ENCODE measurements at places on chromosomes 2 and 18.

- DNase-seq = no peak
Observed at GRCh38 chr18:24559526-24559925, 99.1 kb downstream of the HRH4 start.

GRCh38 chr18:6056171-6056910, 161.0 kb upstream of the TMEM200C start:
- DNase-seq = no peak

DNA sequence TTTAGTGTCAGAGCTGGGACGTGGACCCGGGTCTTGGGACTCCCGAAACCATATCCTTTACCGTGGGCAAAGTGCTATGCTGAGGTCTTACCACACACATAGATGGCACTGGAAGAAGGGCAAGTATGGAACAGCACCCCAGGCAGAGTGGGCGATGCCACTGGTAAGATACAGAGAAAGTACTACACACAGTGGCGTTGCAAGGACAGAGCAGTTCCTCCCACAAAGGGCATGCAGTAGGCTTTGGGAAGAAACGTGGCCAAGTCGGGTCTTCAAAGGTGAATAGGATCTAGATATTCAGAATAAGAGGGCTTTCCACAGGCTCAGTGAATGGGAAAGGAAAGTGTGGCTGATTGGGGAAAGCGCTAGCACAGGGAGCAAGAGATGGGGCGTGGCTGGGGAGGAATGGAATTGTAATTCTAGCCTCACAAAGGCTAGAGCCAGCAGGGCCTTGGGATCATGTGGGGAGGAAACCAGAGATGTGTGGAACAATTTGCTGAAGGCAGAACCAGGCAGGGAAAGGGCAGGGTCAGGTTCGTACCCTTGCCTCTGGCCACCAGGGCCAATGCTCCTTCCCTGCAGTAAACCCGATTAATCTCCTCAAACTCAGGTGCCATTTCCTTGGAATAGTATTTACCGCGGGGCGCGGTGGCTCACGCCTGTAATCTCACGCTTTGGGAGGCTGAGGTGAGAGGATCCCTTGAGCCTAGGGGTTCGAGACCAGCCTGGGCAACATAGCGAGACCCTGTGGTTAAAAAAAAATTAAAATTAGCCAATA, 36.0 kb downstream of the PCBP1 start:
- DNase-seq = no peak

DNA sequence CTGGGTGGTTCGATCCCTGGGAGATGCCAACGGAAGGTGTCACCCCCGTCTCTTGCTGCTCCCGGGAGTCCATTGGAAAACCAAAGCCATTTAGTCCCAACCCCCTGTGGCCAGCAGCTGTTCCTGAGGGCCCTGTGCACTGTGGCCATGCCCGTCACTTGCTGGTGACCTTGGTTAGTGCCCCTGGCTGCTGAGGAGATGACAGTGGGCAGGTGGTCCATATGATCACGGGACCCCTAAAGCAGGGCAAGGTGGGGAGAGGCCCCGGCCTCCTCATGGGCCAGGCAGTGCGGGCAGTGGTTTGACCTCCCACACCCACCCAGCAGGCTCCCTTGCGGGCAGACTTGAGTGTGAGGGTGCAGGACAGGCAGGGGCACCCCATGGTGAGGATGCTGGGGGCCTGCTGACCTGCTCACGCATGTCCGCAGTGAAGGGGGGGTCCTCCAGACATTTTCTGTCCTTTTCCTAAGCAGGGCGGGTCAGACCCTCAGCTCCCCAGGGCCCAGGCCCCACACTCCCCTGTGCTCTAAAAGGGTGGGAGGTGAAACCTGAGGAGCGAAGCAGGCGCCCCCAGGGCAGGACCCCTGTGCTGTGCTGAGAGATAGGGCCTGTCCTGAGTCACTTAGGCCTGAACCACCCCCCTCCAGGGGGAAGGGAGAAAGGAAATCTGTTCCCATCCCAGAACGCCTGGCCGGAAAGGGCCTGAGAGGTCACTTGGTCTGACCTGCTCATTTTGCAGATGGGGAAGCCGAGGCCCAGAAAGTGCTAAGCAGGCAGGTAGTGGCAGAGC, 6.8 kb downstream of the ITM2C start:
- no peak for DNase-seq

GRCh38 chr2:37809525-37809924, 115.6 kb upstream of the RMDN2 start:
- no peak for DNase-seq

GRCh38 chr2:133425612-133426011, 142.7 kb downstream of the NCKAP5 start:
- DNase-seq = no peak

- DNase-seq = no peak
Observed at GRCh38 chr2:172376505-172377125, 50.8 kb upstream of the ITGA6 start.

DNA sequence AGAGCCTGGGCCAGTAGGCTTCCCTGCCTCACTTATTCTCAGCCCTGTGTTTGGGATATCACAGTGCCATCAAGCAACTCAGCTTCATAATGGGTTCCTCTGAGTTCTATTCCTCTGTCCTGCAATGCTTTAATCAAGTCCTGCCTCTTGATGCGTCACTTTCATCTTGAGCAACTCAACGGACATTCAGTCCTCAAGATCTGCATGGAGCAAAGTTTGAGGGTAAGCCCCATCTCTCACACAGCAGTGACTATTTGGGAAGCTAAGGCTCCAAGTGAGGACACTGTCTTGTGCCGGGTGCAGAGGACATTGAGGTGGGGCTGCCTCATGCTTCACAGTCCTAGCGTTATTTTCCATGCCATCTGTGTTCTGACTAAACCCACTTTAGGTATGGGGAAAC, 50.9 kb upstream of the PLB1 start:
- no peak for DNase-seq

DNA sequence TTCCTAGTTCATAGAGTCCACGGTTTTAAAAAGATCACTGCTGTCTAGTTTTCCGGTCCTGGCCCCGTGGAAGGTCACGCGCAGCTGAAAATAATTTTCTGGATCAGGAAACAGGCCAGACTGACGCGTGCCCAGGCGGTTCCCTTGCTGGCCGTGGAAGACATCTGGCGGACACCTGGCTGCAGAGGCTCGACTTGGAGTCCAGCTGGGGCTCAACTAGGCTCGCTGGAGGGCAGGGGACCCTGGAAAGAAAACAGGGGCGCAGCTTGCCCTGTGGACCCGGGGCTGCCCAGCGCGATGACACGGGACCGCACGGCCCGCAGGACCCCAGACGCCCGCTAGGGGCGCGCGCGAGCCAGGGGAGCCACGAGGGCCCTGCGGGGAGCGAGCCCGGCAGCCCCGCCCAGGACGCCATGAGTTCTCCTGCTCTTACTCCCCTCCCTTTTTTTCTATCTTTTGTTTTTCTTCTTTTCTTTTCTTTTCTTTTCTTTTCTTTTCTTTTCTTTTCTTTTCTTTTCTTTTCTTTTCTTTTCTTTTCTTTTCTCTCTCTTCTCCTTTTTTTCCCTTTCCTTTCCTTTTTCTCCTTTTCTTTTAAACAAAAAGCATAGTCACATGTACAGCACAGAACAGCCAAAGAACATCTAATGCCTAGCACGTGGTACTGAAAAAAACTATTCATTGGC, 43.2 kb upstream of the UBE2F start:
- peak; percentile 62 for DNase-seq

DNA sequence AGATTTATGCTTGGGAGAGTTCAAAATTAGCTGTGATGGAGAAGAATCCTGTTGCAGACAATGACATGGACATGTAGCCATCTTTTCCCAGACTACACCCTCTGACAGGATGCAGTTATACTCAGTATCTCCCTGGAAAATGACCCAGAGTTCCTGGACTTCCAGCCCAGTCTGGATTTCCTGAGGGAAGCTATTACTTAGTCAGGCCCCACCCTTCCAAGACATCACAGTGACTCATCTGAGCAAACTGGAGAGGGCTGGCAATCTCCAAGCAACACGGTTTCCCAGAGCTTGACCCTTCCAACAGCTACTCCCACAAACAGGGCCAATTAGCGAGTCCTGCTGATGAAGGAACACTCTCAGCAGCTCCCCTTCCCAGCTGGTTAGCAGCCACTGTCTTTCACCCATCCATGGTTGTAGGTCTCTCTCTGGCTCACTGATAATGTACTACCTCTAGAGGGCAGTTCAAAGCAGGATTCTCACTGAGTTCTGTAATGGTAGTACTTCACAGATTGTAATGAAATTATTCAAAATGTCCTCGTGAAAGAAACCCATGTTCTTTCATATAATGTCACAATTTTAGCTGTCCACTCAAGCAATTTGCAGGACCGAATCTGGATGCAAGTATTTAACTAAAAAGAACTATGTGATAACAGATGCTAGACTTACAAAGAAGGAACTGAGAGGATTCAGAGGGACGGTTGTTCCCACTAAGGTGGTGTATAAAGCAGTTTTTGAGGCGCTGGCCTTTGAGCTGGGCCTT, 110.2 kb downstream of the MDH1 start:
- no peak for DNase-seq

- no peak for DNase-seq
Observed at GRCh38 chr2:184677171-184677570, 78.8 kb downstream of the ZNF804A start.

DNA sequence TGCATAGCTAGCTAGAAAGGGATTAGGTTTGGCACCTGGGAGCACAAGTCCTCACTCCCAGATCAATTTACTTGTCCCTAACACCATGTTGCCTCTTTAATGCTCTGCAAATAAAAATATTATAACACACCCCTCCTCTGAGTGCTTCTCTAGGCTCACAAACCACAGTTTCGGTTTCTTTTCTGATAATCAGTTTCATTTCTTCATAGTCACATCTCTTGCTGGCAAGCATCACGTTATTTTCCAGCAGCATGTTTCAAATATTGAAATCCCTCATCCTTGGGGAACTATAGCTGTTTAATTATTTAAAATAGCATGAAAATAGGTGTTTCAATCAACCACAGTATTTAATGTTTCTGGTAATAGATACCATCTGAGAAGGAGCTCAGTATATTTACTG, 13.9 kb upstream of the SMCHD1 start:
- DNase-seq = peak; percentile 46

DNA sequence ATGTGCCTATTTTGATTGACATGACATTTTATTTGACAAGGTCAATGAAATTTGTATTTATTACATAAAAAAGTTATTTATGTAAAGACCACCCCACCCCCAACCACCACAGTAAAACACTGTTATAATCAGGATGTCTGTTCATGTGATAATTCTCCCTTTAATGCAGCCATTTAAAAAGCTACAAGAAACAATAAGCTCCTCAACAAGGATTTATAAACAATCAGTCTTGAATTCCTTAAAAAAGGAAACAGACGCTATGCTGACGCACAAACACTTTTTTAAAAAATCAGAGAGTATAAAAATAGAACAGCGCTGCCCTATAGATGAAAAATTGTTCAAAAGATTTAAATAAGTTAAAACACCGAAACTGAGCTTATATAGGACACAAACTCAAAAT, 102.2 kb downstream of the SOS1 start:
- no peak for DNase-seq

GRCh38 chr18:32349728-32350395, 120.8 kb downstream of the GAREM1 start:
- no peak for DNase-seq

DNA sequence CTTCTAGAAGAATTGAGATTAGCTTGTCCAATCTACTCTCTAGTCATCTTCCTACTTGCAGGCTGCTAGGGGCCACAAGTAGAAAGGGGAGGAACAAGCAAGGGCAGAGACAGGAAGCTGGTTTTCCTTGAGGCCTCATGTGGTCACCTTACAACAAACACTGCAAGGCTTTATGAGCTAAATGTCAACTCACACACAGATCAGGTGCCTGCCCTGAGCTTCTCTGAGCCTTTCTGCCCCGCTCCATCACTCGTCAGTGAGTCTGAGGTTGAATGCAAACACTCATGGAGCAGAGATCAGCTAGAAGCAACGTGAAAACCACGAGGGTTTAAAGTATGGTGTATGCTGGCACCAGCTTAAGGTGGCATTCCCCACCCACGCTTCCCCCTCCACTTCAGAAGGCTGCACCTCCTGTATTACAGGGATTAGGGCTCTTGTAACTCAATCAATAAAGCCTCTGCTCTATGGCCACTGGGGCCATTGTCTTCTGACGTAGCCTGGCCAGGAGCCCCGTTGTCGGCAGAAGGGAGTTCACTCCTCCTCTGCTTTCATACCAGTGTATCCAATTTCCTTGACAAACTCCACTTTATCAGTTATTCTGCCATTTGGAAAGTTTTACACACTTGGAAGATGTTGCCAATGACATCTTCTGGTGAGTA, 5.4 kb upstream of the CRYGC start:
- no peak for DNase-seq

DNA sequence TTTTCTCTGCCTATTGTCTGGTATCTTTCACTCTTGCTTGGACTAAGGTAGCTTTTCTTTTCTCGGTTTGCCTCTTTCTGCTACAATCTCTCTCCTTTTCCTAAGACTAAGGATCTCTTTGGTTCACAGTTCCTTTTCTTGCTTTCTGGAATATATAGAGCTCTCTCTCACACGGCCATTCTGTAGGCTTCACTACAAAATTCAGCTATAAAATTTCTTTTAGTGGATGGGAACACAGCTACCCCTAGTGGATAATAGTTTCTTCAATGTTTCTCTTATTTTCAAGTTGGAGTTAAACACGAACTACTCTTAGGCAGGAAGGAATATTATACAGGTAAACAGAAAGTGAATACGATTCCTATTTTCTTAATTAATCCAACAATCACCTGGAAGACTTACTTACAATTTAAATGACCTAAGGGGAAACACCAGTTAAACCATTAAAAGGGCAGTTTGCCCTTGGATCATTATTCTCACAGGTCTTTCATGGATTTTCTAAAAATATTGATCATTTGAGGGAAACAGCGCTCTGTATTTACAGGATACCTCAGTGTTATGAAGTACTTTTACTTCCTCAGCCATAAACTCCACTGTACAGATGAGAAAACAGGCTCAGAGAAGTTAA, 140.5 kb downstream of the LRP2 start:
- DNase-seq = no peak

- DNase-seq = peak; percentile 14
Observed at GRCh38 chr2:70643715-70644114, 90.1 kb upstream of the TGFA start.

DNA sequence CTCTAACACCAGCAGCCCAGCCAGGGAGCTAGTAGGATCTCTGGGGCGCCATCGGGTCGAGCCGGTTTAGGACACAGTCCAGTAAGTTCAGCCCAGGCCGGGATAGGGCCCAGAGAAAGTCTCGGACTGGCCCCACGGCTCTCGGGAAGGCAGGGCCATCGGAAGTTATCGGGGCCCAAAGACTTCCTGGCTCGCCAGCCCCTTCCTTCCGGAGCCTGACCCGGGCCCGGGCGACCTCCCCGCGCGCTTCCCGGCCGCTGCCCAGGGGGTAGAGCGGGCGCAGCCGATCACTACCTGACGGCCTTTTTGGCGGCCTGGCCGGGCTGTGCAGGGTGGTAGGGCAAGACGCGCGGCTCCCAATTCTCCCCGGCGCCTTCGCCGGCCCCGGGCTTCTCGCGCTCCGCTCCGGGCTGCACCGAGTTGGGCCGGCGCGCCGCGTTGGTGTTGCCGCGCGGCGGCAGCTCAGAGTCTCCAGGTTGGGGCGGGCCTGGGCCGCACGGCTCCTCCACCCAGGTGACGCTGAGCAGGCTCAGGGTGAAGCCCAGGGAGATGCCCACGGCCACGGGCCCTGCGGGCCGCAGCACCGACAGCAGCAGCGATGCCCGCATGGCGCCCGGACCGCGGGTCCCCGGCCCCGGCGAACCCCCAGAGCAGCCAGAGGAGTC, 546 bp downstream of the CHPF start:
- peak; percentile 81 for DNase-seq
